GM23338 (cell line): ENCODE measurements at places on chromosomes 13 and 19. TPM values are rescaled to one million over a fixed set of nuclear protein-coding genes. Genes with fewer than 3 reads are reported as not detected.

GRIK5 gene
- 5.1 and 6.2 TPM in 2 replicates for polyA plus RNA-seq

- DNase-seq: no peak
Measured at GRCh38 chr13:112693831-112694497, 4.1 kb downstream of the ATP11A start.

GRCh38 chr13:28327373-28328270 is 167.3 kb downstream of the FLT1 start:
- no peak for DNase-seq

DNA sequence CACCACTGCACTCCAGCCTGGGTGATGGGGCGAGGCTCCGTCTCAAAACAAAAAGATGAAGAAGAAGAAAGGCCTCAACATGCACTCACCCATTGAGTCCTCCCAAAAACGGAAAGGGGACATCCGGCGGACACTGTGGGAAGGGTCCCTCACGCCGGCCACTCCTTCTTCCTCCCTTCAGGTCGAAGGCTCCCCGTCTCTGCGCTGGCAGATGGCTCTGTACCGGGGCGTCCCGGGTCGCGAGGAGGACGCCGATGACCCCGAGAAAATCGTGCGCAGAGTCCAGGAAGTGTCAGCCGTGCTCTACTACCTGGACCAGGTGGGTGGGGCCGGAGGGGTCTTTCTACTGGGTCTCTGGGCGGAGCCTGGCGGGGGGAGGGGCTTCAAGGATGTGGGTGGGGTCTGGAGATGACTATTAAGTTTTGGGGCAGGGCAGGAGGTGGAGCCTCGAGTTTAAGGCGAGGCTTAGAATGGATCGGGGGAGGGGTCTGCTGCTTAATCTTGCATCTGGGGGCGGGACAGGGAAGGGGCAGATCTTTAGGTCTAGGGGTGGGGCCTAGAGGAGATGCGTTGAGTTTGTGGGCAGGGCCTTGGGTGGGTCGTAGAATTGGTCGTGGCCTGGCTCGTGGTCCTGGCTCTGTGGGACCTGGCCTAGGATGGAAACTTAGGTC is 90.2 kb downstream of the MAP4K1 start:
- peak; percentile 96 for DNase-seq

DNA sequence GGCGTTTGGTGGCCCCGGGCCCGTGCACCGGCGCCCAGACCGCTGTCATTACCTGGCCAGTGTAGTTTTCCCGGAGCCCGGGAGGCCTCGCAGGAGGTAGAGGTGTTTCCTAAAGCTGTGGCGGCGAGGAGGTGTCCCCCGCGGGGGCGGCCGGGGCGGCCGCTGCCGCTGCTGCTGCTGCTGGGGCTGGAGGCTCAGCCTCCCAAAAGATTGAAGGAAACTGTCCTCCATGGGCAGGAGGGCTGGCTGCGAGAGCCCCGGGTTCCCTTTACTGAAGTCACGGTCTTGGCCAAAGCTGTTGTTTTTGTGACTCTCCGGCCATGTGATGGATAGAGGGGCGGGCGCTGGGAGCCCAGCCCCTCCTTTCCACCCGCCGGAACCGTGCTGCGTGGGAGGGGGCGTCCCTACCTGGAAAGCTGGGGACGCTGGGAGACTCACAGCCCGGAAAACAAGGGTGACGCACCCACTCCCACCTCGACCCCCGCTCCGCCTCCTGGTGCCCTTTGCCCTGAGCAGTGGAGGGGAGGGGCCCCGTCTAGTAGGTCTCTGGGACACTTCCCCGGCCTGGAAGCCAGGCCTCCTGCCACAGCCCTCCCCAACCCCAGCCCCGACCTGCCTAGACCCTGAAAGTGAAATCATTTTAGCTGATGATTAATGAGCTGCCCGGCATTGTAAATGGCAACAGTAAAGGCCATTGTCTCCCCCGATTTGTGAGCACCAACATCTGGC is at the start of gene N4BP2L1:
N4BP2L1 (minus strand) TSS at position 279 of the 729 bp plus-strand sequence; CDS start at position 231, 48 bp downstream.
- DNase-seq: peak; percentile 73
